ENCODE measurements at places on chromosomes 16 and 17. TPM values are rescaled to one million over a fixed set of nuclear protein-coding genes. Genes with fewer than 3 reads are reported as not detected.

The SOST gene
- not detected for total RNA-seq

The SGCA gene
- total RNA-seq = 2.1 TPM

The HIGD1B gene
- total RNA-seq = not detected

The AFMID gene
- total RNA-seq = 24.6 TPM

The BAHCC1 gene
- total RNA-seq = 9.0 TPM

The MEAK7 gene
- 14.8 TPM for total RNA-seq

The AANAT gene
- total RNA-seq = not detected

The FLOT2 gene
- total RNA-seq = 30.0 TPM

The CSH1 gene
- total RNA-seq = not detected

The MILR1 gene
- total RNA-seq = 6.2 TPM

The PRAC2 gene
- not detected for total RNA-seq

The KRTAP2-2 gene
- total RNA-seq = not detected

The SNAI3 gene
- total RNA-seq = under 0.01 TPM

The PRR29 gene
- total RNA-seq = 0.18 TPM

The LHX1 gene
- not detected for total RNA-seq

The ASIC2 gene
- not detected for total RNA-seq

The TBC1D16 gene
- 38.3 TPM for total RNA-seq

The HBA2 gene
- total RNA-seq = not detected

The SLC52A1 gene
- under 0.01 TPM for total RNA-seq

The TERB1 gene
- not detected for total RNA-seq

The TLCD1 gene
- total RNA-seq = 5.3 TPM

The LAT gene
- 1.5 TPM for total RNA-seq

The SYNGR3 gene
- total RNA-seq = 3.6 TPM

The CCDC144A gene
- 9.2 TPM for total RNA-seq

The NPIPB8 gene
- total RNA-seq = not detected

The ZNF821 gene
- 6.8 TPM for total RNA-seq

The BICDL2 gene
- total RNA-seq = 0.28 TPM

The FGF11 gene
- 5.3 TPM for total RNA-seq

The ACADVL gene
- total RNA-seq = 256 TPM

The DNAH9 gene
- total RNA-seq = not detected

Measured in smooth muscle cell of the umbilical artery (primary cell).